ENCODE measurements at places on chromosomes 16 and 17. TPM values are rescaled to one million over a fixed set of nuclear protein-coding genes. Genes with fewer than 3 reads are reported as not detected.

DNA sequence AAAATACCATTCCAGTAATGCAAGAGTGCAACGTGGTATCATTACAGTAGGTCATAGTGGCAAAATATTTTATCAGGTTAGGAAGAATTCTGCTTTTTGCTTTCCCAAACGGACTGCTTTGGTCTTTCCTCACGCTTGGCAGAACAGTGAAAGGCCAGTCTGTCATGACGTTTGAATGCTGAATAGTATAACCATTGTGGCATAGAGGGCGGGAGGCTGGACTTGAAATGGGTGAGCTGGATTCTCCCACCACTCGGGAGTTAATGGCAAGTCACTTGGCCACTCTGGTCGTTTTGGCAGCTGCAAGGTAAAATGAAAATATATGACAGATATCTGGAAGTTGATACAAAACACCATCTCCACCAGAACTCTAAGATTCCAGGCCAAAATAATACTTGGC lies 391.2 kb downstream of the MAF start:
- H3K27me3 ChIP-seq = no peaks in the 10 kb centered on the region
- H3K36me3 ChIP-seq = no peaks in the 10 kb centered on the region
- DNase-seq = no peak
- H3K4me3 ChIP-seq = no peak overlapping the region
- no peak overlapping the region for H3K27ac ChIP-seq
- no peaks in the 10 kb centered on the region for H3K4me1 ChIP-seq

- no peaks in the 10 kb centered on the region for H3K4me1 ChIP-seq
- no peaks in the 10 kb centered on the region for H3K27me3 ChIP-seq
- DNase-seq = no peak
- H3K4me3 ChIP-seq = no peak overlapping the region
- H3K27ac ChIP-seq = no peak overlapping the region
These were observed 59.1 kb upstream of the ELAC2 start for GRCh38 chr17:13076905-13077304.

The CYB561 gene
- total RNA-seq = 4.9 TPM

The TPSD1 gene
- not detected for total RNA-seq

DNA sequence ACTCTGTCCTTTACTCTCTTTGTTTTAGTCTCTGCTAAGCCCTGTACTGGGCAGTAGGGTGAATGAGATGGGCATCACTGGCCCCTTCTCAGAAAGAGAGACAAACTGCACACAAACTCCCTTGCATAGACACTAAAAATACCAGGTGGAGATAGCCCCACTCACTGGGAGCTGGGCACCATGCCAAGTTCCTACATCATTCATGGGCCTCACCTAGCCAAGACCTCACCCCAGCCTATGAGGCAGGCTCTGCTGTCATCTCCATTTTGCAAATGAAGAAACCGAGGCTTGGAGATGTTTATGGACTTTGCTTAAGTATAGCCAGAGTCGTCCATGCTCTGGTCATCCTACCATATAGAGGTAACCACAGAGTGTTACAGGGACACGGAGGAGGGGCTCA lies 499.8 kb upstream of the CDH11 start:
- H3K4me3 ChIP-seq = no peak overlapping the region
- no peaks in the 10 kb centered on the region for H3K36me3 ChIP-seq
- no peaks in the 10 kb centered on the region for H3K4me1 ChIP-seq
- no peak overlapping the region for H3K27ac ChIP-seq
- H3K27me3 ChIP-seq = no peaks in the 10 kb centered on the region

The ANKS4B gene
- not detected for total RNA-seq

The PNMT gene
- total RNA-seq = 0.76 TPM

The KAT2A gene
- 61.6 TPM for total RNA-seq

DNA sequence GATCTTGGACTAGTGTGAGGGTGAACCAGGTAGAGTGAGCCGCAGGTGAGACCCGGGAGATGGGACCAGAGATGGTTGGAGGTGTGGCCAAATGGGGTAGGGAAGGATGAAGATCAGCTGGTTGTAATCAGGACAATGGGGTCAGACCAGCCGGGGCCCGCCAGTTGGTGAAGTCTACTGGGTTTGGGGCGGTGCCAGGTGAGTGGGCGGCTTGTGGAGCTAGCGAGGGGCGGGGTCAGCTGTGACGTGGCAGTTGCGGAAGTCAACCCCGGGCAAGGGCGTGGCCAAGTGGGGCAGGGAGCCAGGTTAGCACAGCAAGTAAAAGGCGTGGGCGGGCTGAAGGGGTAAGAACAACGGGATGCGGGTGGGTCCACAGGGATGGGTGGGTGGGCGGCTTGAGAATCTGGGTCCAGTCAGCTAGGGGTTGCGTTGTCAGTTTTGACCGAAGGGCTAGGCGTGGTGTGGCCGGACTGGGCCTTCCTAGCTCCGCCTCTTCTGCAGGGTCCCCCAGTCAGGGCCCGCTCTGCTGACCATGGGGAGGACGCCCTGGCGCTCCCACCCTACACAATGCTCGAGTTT lies 25.5 kb upstream of the ALKBH5 start:
- DNase-seq = peak; percentile 95
- H3K4me1 ChIP-seq = peaks cover 27% of the 10 kb centered on the region
- H3K27me3 ChIP-seq = no peaks in the 10 kb centered on the region
- H3K27ac ChIP-seq = peak overlapping the region; percentile 65
- no peaks in the 10 kb centered on the region for H3K36me3 ChIP-seq

DNA sequence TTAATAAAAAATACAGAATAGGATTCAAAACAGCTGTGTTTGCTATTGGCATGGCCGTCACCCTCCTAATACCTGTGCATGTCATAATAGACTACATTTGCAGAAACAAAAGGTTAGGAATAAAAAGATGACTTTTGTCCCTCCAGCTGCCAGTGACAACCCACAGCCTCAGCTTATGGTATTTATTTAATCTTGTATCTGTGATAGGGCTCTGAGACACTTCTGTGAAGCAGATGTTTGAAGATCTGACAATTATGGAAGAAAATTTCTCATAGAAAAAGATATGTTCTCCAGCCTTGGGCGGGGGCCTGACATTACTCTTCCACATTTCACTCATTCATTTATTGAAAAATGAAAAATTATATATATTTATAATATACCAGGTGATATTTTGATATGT lies 62.2 kb downstream of the PITPNC1 start:
- H3K4me3 ChIP-seq = no peak overlapping the region
- no peaks in the 10 kb centered on the region for H3K4me1 ChIP-seq
- no peak overlapping the region for H3K27ac ChIP-seq
- H3K36me3 ChIP-seq = no peaks in the 10 kb centered on the region
- no peaks in the 10 kb centered on the region for H3K27me3 ChIP-seq

The DNAI2 gene
- not detected for total RNA-seq

The NPW gene
- 0.70 TPM for total RNA-seq

- no peak for DNase-seq
- H3K4me3 ChIP-seq = peak within 1 kb of the TSS; percentile 98
- H3K27ac ChIP-seq = peak within 1 kb of the TSS; percentile 99
- H3K27me3 ChIP-seq = no peaks in the 10 kb centered on the region
- no peaks in the 10 kb centered on the region for H3K4me1 ChIP-seq
These were observed at the start of gene FBXL19 for GRCh38 chr16:30923554-30924075. Gene FBXL19, plus strand, starts transcription at chr16:30923572. Its CDS starts 2,183 bp downstream, at chr16:30925755.

- no peaks in the 10 kb centered on the region for H3K4me1 ChIP-seq
- no peaks in the 10 kb centered on the region for H3K27me3 ChIP-seq
- no peak for DNase-seq
- H3K27ac ChIP-seq = no peak overlapping the region
- no peaks in the 10 kb centered on the region for H3K36me3 ChIP-seq
These were observed 156.9 kb upstream of the C17orf78 start for GRCh38 chr17:37218849-37219248.

GRCh38 chr17:37494401-37494831 lies 4.7 kb downstream of the DUSP14 start:
- H3K4me1 ChIP-seq = peaks cover 7% of the 10 kb centered on the region
- no peak overlapping the region for H3K27ac ChIP-seq
- H3K36me3 ChIP-seq = no peaks in the 10 kb centered on the region
- DNase-seq = no peak
- H3K27me3 ChIP-seq = no peaks in the 10 kb centered on the region

The SLC25A11 gene
- total RNA-seq = 42.7 TPM

- H3K4me1 ChIP-seq = peaks cover 3% of the 10 kb centered on the region
- H3K27ac ChIP-seq = no peak overlapping the region
- H3K36me3 ChIP-seq = no peaks in the 10 kb centered on the region
- H3K4me3 ChIP-seq = no peak overlapping the region
- H3K27me3 ChIP-seq = no peaks in the 10 kb centered on the region
These were observed 12.7 kb upstream of the NSRP1 start for GRCh38 chr17:30103921-30104320.

The COPS3 gene
- 45.5 TPM for total RNA-seq

GRCh38 chr16:48537909-48538745 lies 71.9 kb downstream of the N4BP1 start:
- no peaks in the 10 kb centered on the region for H3K27me3 ChIP-seq
- H3K27ac ChIP-seq = no peak overlapping the region
- H3K36me3 ChIP-seq = peaks cover 12% of the 10 kb centered on the region
- H3K4me1 ChIP-seq = peaks cover 19% of the 10 kb centered on the region
- DNase-seq = no peak

- no peak overlapping the region for H3K4me3 ChIP-seq
- no peaks in the 10 kb centered on the region for H3K4me1 ChIP-seq
- H3K27me3 ChIP-seq = no peaks in the 10 kb centered on the region
- DNase-seq = no peak
- H3K36me3 ChIP-seq = peaks cover 54% of the 10 kb centered on the region
These were observed 5.6 kb downstream of the CHD3 start for GRCh38 chr17:7894226-7894625.

- no peak overlapping the region for H3K4me3 ChIP-seq
- no peaks in the 10 kb centered on the region for H3K36me3 ChIP-seq
- peak; percentile 13 for DNase-seq
These were observed 1.5 kb upstream of the ALDH3A2 start for GRCh38 chr17:19646788-19647696.

GRCh38 chr16:70258065-70258464 lies 6.3 kb upstream of the EXOSC6 start:
- H3K36me3 ChIP-seq = no peaks in the 10 kb centered on the region
- H3K4me1 ChIP-seq = no peaks in the 10 kb centered on the region
- H3K27ac ChIP-seq = no peak overlapping the region
- H3K4me3 ChIP-seq = no peak overlapping the region
- no peak for DNase-seq

The CDH3 gene
- 0.17 TPM for total RNA-seq

DNA sequence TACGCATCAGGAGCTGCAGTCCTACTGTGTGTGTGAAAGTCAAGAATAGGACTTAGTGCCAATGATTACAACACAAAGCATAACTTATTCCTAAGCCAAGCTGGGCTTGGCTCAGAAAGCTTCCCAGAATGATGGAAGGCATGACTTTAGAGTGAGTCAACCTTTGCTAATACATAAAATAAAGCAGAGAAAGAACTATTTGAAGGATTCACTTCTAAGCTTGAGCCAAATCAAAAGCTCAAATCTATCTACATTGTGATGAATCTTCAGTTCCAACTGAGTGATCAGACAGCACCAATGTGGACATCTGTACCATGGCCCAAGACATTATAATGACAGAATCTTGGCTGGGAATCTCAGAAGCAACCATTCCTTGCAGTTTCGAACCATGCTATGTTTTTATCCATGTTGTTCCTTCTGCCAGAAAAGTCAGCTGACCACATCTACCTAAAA lies 41.4 kb downstream of the SMG6 start:
- no peak overlapping the region for H3K27ac ChIP-seq
- H3K4me1 ChIP-seq = peaks cover 15% of the 10 kb centered on the region
- no peak overlapping the region for H3K4me3 ChIP-seq
- DNase-seq = no peak
- H3K36me3 ChIP-seq = peaks cover 14% of the 10 kb centered on the region

- DNase-seq = no peak
- no peaks in the 10 kb centered on the region for H3K36me3 ChIP-seq
- no peaks in the 10 kb centered on the region for H3K4me1 ChIP-seq
- no peak overlapping the region for H3K4me3 ChIP-seq
These were observed 190.4 kb downstream of the SALL1 start for GRCh38 chr16:50960517-50961202.

DNA sequence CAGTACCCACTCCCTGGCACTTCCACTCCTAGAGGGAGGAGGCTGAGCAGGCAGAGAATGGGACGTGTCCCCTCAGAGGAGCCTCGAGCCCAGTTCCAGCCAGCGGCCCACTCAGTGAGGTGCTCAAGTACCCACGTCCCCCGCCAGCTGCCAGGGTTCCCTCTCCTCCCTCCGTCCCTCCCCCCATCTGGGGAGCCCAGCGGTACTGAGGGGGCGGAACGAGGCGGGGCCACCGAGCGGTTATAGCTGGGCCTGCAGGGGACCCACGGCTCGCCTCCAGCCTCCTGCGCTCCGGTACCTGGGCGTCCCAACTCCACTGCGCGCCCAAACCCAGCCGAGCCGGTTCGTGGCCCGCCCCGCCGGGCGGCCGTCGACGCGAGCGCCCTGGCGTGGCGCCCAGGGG lies at the start of gene NPW:
Gene NPW, plus strand, starts transcription at position 268 of the 403 bp plus-strand sequence.
- no peaks in the 10 kb centered on the region for H3K27me3 ChIP-seq
- peak; percentile 58 for DNase-seq
